ENCODE measurements at places on chromosomes 2 and 18. TPM values are rescaled to one million over a fixed set of nuclear protein-coding genes. Genes with fewer than 3 reads are reported as not detected.

SCN7A gene
- not detected for total RNA-seq

CHRND gene
- not detected for total RNA-seq

ASB18 gene
- total RNA-seq = 0.15 TPM

CAD gene
- total RNA-seq = 85.9 TPM

CDH7 gene
- total RNA-seq = 7.3 TPM

CLEC4F gene
- total RNA-seq = not detected

RFTN2 gene
- total RNA-seq = 0.07 TPM

WBP1 gene
- 57.5 TPM for total RNA-seq

DUSP2 gene
- total RNA-seq = 16.7 TPM

CHRNG gene
- not detected for total RNA-seq

ALK gene
- total RNA-seq = 0.87 TPM

DNA sequence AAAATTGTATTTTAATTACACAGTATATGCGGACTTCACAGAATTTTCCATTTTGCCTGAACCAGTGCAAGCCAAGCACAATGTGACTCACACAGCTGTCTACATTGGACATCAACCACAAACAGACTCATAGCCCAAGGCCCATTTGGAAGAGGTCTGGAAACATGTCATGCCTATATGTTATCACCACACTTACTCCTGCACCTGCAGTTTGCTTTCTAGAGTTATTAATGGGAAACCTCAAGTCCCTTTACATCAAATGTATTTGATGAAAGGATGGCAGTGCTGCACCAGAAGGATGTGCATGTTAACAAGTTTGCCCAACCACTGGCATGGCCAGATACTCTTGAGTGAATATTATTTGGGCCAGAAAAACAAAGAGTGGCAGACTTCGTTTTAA, 548.9 kb upstream of the CDH2 start:
- H3K4me3 ChIP-seq = no peak overlapping the region
- no peaks in the 10 kb centered on the region for H3K27me3 ChIP-seq
- peaks cover 21% of the 10 kb centered on the region for H3K4me1 ChIP-seq
- DNase-seq = peak; percentile 80

DNA sequence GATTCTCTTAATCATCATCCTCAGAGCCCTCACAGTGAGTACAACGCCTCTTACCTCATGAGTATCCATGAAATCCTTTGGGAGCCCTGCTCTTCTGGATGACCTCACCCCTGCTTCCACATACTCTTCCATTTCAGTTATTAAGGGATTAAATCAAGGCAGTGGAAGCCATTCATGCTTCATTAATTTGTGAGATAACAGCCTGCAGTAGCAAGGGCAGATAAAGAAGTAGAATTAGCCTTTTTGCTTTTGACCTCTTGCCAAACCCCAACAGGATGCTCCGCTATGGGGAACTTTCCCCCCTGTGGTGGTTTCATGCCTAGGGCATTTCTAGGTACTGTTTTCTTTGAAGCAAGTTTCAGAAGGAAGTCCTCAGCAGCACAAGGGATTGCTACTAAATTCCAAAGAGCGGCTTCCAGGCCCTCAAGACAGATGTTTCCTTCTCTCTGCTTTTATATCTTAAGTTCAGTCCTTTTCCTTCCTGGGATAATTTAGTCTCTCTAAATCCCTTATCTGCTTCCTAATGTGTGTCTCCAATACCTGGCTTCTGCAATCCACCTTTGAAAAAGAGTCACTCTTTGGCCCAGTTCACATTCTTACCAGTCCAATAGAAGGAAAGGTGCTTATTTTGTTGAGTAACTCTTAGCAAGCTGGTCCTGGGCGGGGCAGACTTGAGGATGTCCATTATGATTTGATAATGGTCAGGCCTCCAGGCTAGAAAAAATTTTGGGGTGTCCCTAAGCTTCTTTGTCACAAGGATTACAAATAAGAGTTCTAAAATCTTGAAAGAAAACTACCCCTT, 76.9 kb downstream of the MYO1B start:
- peaks cover 34% of the 10 kb centered on the region for H3K4me1 ChIP-seq
- no peak overlapping the region for H3K27ac ChIP-seq
- peak; percentile 13 for DNase-seq
- H3K4me3 ChIP-seq = no peak overlapping the region
- no peaks in the 10 kb centered on the region for H3K27me3 ChIP-seq

- no peak for DNase-seq
- H3K4me1 ChIP-seq = peaks cover 36% of the 10 kb centered on the region
- no peak overlapping the region for H3K27ac ChIP-seq
- no peak overlapping the region for H3K4me3 ChIP-seq
- no peaks in the 10 kb centered on the region for H3K36me3 ChIP-seq
Measured at GRCh38 chr2:8675543-8675942, 6.3 kb upstream of the ID2 start.

DNA sequence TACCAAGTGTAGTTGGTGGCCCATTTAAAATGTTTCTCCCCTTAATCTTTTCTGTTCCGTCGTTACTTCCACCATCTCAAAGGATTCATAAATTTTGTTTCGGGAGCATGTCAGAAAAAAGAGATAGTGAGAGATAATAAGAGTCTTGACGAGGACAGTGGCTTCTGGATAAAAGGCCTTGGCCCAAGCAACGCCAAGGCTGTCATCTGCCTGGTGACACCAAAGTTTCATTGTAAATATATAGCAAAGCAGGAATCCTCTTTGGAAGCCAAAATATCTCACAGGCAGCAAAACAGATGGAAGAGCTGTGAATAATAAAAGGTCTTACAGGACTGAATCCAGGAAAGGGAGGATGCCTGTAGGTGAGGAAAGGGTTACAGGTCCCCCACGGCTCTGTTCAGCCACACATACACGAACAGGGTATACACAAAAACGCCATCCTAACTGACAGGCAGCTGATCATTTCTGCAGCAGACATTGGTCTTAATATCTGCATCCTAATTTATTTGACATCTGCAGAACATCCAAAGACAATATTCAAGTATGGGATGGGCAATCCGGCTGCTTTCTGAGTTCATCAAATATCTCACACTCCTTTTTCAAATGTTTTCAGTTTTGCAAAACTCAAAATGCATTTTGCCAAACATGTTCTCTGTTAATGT, 382.8 kb downstream of the OSR1 start:
- H3K36me3 ChIP-seq = no peaks in the 10 kb centered on the region
- H3K27ac ChIP-seq = peak overlapping the region; percentile 64
- H3K4me1 ChIP-seq = peaks cover 37% of the 10 kb centered on the region

DNA sequence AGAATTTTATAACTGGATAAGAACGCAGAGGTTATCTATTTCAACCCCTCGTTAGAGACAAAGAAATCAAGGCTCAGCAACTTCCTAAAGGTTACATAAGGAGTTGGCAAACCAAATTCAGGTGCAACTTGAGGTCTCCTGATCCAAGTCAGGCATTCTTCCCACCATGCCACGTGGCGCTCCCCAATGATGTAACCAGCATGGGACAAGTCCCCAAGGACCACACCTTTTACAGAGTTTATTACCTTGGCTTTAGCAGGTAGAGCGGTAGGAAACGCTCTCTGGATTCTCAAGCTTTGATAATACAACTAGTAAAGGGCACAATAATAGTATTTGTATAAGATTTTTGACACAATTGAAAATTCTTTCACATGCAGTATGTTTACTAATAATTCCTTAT, 26.7 kb upstream of the MBOAT2 start:
- no peaks in the 10 kb centered on the region for H3K36me3 ChIP-seq
- no peak for DNase-seq
- no peak overlapping the region for H3K27ac ChIP-seq
- no peak overlapping the region for H3K4me3 ChIP-seq
- no peaks in the 10 kb centered on the region for H3K27me3 ChIP-seq

DNA sequence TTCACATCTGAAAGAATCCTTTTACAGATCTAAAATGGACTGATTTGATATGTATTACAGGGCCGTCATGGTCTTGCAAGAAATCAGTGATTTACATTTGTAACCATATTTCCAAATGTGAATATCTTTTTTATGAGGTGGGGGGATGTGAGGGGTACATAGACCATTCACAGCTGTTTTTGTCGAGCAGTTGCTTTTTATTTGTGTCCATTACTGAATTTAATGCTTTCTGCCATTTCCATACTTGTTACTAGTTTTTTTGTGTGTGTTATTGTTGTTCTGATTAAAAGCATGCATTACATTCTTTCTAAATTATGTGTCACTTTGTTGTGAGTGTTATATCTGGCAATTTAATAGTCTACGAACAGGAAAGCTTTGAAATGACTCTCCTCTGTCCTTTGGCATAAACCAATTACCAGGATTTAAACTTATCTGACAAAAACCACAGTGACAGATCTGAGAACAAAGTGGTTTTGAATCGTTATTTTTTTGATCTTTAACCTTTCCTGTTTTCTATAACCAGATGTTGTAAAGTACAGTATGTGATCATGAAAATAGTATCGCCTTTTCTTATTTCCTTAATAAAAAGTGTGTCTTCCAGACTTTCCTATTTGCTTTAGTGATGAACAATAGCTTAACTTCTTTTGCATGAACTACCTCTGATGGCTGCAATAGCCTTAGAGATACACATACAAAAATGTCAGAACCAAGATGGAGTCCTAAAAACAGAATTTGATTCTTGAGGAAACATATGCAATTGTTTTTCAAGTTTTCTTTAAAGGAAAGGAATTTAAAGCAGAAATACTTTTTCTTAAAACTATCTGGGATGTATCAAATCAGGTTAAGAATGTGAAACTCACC, 354.2 kb upstream of the ACVR2A start:
- no peaks in the 10 kb centered on the region for H3K36me3 ChIP-seq
- DNase-seq = no peak
- H3K27me3 ChIP-seq = no peaks in the 10 kb centered on the region

GRCh38 chr2:149572102-149572953, 15.2 kb downstream of the MMADHC start:
- H3K27me3 ChIP-seq = no peaks in the 10 kb centered on the region
- no peak for DNase-seq
- H3K27ac ChIP-seq = no peak overlapping the region
- H3K4me3 ChIP-seq = no peak overlapping the region

- H3K36me3 ChIP-seq = no peaks in the 10 kb centered on the region
- H3K27ac ChIP-seq = no peak overlapping the region
Measured at GRCh38 chr2:167859676-167860075, 387.7 kb downstream of the STK39 start.

- no peak overlapping the region for H3K4me3 ChIP-seq
Measured at GRCh38 chr2:160482673-160483072, 10.9 kb downstream of the RBMS1 start.

- no peaks in the 10 kb centered on the region for H3K4me1 ChIP-seq
- H3K36me3 ChIP-seq = no peaks in the 10 kb centered on the region
- H3K4me3 ChIP-seq = no peak overlapping the region
- DNase-seq = no peak
- H3K27me3 ChIP-seq = no peaks in the 10 kb centered on the region
- no peak overlapping the region for H3K27ac ChIP-seq
Measured at GRCh38 chr2:34123996-34124785, 525.1 kb upstream of the FAM98A start.

GRCh38 chr18:68436485-68436884, 278.4 kb downstream of the TMX3 start:
- H3K4me1 ChIP-seq = peaks cover 17% of the 10 kb centered on the region
- peak; percentile 65 for DNase-seq
- no peaks in the 10 kb centered on the region for H3K27me3 ChIP-seq
- H3K27ac ChIP-seq = peak overlapping the region; percentile 59
- no peaks in the 10 kb centered on the region for H3K36me3 ChIP-seq

DNA sequence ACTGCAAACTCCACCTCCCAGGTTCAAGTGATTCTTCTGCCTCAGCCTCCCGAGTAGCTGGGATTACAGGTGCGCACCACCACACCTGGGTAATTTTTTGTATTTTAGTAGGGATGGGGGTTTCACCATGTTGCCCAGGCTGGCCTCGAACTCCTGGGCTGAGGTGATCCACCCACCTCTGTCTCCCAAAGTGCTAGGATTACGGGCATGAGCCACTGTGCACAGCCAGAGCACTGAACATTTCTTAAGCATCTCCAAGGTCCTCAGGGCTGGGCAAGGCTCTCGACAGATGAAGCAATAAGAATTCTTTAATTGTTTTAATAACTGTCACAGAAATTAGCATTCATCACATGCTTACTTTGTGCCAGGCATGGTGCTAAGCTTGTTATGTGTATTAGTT, 4.1 kb downstream of the ATOH8 start:
- no peak for DNase-seq
- H3K36me3 ChIP-seq = no peaks in the 10 kb centered on the region
- no peak overlapping the region for H3K27ac ChIP-seq
- peaks cover 6% of the 10 kb centered on the region for H3K4me1 ChIP-seq
- H3K4me3 ChIP-seq = no peak overlapping the region

- H3K27ac ChIP-seq = no peak overlapping the region
- H3K27me3 ChIP-seq = no peaks in the 10 kb centered on the region
- H3K36me3 ChIP-seq = no peaks in the 10 kb centered on the region
- no peak overlapping the region for H3K4me3 ChIP-seq
- no peak for DNase-seq
Measured at GRCh38 chr2:55976681-55977080, 53.1 kb upstream of the EFEMP1 start.

- DNase-seq = no peak
- H3K27ac ChIP-seq = no peak overlapping the region
- no peaks in the 10 kb centered on the region for H3K36me3 ChIP-seq
Measured at GRCh38 chr18:39500306-39500705, 1934.7 kb upstream of the CELF4 start.

DNA sequence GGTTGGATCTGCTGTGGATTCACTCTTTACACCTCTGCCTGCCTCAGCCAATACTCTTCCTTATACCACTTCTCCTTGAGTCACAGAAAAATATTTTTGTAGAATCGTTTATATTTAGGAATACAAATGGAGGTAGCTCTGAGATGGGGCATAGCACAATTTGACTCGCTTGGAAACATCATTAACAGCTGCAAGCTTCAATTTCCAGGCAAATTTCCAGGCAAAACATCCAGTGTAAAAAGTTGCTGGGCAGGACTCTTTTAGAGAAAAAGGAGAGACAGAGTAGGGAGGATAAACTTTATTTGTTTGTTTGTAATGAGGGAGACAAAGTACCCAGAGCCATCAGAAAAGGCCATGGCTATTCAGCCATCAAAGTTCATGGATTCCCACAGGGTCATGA, 74.4 kb upstream of the SOX11 start:
- H3K36me3 ChIP-seq = no peaks in the 10 kb centered on the region
- no peaks in the 10 kb centered on the region for H3K4me1 ChIP-seq
- DNase-seq = no peak
- H3K4me3 ChIP-seq = no peak overlapping the region
- H3K27ac ChIP-seq = no peak overlapping the region

GRCh38 chr2:152176113-152176714, 651 bp upstream of the STAM2 start:
- H3K36me3 ChIP-seq = no peaks in the 10 kb centered on the region
- H3K27ac ChIP-seq = peak overlapping the region; percentile 7
- H3K4me1 ChIP-seq = peaks cover 21% of the 10 kb centered on the region

GRCh38 chr2:38264396-38265221, 112.5 kb downstream of the ATL2 start:
- H3K27ac ChIP-seq = no peak overlapping the region
- H3K27me3 ChIP-seq = no peaks in the 10 kb centered on the region
- DNase-seq = no peak
- no peak overlapping the region for H3K4me3 ChIP-seq
- peaks cover 6% of the 10 kb centered on the region for H3K4me1 ChIP-seq
- no peaks in the 10 kb centered on the region for H3K36me3 ChIP-seq

GRCh38 chr18:8813611-8814010, 108.3 kb downstream of the MTCL1 start:
- H3K36me3 ChIP-seq = peaks cover 18% of the 10 kb centered on the region
- DNase-seq = no peak
- H3K27ac ChIP-seq = no peak overlapping the region
- no peaks in the 10 kb centered on the region for H3K4me1 ChIP-seq
- no peak overlapping the region for H3K4me3 ChIP-seq
- no peaks in the 10 kb centered on the region for H3K27me3 ChIP-seq

- H3K4me1 ChIP-seq = peaks cover 16% of the 10 kb centered on the region
- peak; percentile 65 for DNase-seq
- peak overlapping the region; percentile 87 for H3K27ac ChIP-seq
- H3K4me3 ChIP-seq = peak overlapping the region; percentile 77
Measured at GRCh38 chr2:191020742-191021381, 6.9 kb upstream of the STAT1 start.

GRCh38 chr2:16869711-16870110, 204.1 kb upstream of the CYRIA start:
- no peak overlapping the region for H3K27ac ChIP-seq
- H3K27me3 ChIP-seq = no peaks in the 10 kb centered on the region
- no peak overlapping the region for H3K4me3 ChIP-seq
